ENCODE measurements at places on chromosomes 3 and 15. TPM values are rescaled to one million over a fixed set of nuclear protein-coding genes. Genes with fewer than 3 reads are reported as not detected.

GALNT15 gene
- not detected for polyA plus RNA-seq

ARL8B gene
- 22.9 TPM for polyA plus RNA-seq

ULK4 gene
- 6.7 TPM for polyA plus RNA-seq

SNAPC5 gene
- 13.1 TPM for polyA plus RNA-seq

SETD2 gene
- 7.5 TPM for polyA plus RNA-seq

P2RY1 gene
- polyA plus RNA-seq = 0.16 TPM

FGD5 gene
- not detected for polyA plus RNA-seq

MANF gene
- polyA plus RNA-seq = 30.2 TPM

RPLP1 gene
- 1,177 TPM for polyA plus RNA-seq

GOLGA8J gene
- not detected for polyA plus RNA-seq

DNA sequence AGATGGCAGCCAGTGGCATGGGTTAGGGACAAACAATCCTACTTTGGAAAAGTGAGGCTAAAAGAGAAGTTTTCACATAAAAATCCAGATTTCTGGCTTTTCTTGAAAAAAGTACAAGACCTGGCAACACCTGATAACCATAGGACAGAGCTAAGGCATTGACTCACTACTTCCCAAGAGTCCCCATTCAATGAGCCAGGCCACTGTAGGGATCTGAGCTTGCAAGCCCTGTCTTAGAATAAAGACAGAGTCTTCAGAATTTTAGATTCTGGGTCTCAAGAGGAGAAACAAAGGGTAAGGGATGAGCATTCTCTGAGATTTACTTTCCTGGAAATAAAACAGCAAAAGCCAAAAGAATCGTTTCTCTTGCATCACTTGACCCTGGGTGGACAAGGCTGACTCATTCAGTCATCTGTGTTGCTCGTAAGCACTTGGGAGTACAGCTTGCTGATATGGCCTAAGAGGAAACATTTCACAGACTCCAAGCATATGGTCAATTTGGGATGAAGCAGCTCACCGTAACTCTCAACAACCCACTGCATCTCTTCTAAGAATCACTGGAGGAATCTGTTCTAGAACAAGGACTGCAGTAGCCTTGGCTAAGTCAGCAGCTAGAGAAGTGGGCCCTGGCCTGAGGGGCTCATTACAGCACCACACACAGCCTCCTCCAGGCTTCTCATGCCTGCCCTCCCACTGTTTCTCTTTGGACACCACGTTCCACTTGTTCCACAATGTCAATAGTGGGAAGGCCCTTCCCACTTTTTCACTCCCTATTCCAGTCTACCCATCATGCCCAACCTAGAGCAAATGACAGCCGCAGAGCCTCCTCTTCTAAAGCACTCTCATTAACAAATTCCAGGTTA is 86.2 kb downstream of the RFTN1 start:
- H3K36me3 ChIP-seq = peaks cover 4% of the 10 kb centered on the region
- H3K27me3 ChIP-seq = no peaks in the 10 kb centered on the region
- no peak overlapping the region for H3K4me3 ChIP-seq
- peaks cover 8% of the 10 kb centered on the region for H3K4me1 ChIP-seq
- H3K27ac ChIP-seq = no peak overlapping the region
- DNase-seq = peak; percentile 5

DNA sequence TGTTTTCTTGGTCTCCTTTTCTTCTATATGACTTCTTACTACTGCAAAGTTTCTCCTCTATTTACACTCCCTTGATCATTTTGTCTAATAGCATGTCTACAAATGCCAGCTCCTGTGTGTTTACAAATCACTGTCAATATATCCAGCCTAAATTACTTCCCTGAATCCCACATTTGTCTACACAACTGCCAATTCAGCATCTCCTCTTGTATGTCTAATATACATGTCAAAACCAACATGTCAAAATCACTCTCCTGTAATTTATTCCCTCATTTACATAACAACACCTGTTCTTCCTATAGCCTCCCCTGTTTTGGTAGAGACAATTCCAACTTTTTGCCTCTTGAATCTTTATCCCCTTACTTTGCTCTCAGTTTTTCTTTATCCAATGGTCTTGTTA is 359.3 kb downstream of the PLOD2 start:
- no peaks in the 10 kb centered on the region for H3K27me3 ChIP-seq
- H3K4me1 ChIP-seq = no peaks in the 10 kb centered on the region
- H3K36me3 ChIP-seq = no peaks in the 10 kb centered on the region
- DNase-seq = no peak
- no peak overlapping the region for H3K4me3 ChIP-seq

GRCh38 chr3:192566706-192567290 is 160.5 kb downstream of the FGF12 start:
- H3K27me3 ChIP-seq = no peaks in the 10 kb centered on the region
- H3K36me3 ChIP-seq = no peaks in the 10 kb centered on the region
- no peaks in the 10 kb centered on the region for H3K4me1 ChIP-seq
- DNase-seq = peak; percentile 2
- no peak overlapping the region for H3K4me3 ChIP-seq
- H3K27ac ChIP-seq = no peak overlapping the region

- no peaks in the 10 kb centered on the region for H3K27me3 ChIP-seq
- H3K27ac ChIP-seq = no peak overlapping the region
- H3K36me3 ChIP-seq = peaks cover 42% of the 10 kb centered on the region
- H3K4me3 ChIP-seq = no peak overlapping the region
These were observed 10.1 kb downstream of the CSRNP1 start for GRCh38 chr3:39143051-39143885.

DNA sequence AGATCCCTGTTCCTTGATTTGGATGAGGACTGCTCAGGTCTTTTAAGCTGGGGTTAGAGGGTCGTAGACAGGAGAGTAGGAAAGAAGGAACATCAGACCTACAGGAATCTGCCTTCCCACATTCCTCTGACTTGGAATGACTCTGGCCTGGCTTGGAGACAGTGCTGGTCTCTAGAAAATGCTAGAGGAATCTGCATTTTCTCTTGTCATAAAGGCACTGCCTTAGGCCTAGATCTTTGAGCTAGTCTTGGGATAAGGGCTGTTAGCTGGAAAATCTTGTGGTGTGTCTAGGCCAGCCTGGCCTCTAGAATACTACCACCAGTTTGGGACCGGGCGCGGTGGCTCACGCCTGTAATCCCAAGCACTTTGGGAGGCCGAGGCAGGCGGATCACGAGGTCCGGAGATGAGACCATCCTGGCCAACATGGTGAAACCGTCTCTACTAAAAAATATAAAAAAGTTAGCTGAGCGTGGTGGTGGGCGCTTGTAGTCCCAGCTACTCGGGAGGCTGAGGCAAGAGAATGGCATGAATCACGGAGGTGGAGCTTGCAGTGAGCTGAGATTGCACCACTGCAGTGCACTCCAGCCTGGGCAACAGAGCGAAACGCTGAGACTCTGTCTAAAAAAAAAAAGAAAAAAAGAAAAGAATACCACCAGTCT is 17.3 kb upstream of the BSN start:
- peaks cover 8% of the 10 kb centered on the region for H3K4me1 ChIP-seq
- no peak overlapping the region for H3K4me3 ChIP-seq
- DNase-seq = no peak

- no peaks in the 10 kb centered on the region for H3K27me3 ChIP-seq
- H3K4me3 ChIP-seq = no peak overlapping the region
- H3K4me1 ChIP-seq = no peaks in the 10 kb centered on the region
- H3K27ac ChIP-seq = no peak overlapping the region
- DNase-seq = no peak
- no peaks in the 10 kb centered on the region for H3K36me3 ChIP-seq
These were observed 291.0 kb downstream of the PLOD2 start for GRCh38 chr3:145869958-145870357.

DNA sequence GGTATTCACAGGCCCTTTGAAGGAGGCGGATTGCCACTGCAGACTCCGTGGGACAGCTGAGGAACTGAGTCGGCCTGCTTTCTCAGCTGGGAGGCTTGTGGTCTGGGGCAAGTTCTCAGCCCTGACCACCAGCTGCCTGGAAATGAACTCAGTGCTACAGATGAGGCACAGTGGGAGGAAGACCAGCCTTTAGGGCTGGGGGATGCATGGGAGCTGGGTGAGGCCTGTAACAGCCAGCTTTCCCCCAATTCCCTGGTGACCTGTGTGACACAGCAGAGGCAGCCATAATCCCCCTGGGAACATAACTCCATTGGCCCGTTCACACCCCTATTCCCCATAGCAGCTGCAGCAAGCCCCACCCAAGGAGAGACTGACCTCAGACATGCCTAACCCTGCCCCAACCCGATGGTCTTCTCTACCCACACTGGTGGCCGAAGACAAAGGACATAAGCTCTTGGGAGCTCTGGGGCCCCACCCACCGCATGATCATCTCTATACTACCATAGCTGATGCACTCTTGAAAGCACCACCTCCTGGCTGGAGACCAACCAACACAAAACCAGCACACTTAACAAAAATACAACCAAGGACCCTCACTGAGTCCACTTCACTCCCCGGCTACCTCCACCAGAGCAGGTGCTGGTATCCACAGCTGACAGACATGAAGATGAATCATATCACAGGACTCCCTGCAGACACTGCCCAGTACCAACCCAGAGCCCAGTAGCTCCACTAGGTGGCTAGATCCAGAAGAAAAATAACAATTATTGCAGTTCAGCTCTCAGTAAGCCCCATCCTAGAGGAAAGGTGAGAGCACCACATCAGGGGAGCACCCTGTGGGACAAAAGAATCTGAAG is 24.9 kb downstream of the ZMAT3 start:
- H3K36me3 ChIP-seq = no peaks in the 10 kb centered on the region
- no peak overlapping the region for H3K4me3 ChIP-seq
- H3K27me3 ChIP-seq = no peaks in the 10 kb centered on the region
- no peaks in the 10 kb centered on the region for H3K4me1 ChIP-seq
- DNase-seq = no peak
- no peak overlapping the region for H3K27ac ChIP-seq

GRCh38 chr3:10768708-10769394 is 47.2 kb upstream of the SLC6A11 start:
- no peaks in the 10 kb centered on the region for H3K4me1 ChIP-seq
- no peak for DNase-seq
- no peaks in the 10 kb centered on the region for H3K36me3 ChIP-seq

- peaks cover 16% of the 10 kb centered on the region for H3K36me3 ChIP-seq
- H3K27ac ChIP-seq = no peak overlapping the region
These were observed 1.1 kb downstream of the GORASP1 start for GRCh38 chr3:39106281-39106811.

DNA sequence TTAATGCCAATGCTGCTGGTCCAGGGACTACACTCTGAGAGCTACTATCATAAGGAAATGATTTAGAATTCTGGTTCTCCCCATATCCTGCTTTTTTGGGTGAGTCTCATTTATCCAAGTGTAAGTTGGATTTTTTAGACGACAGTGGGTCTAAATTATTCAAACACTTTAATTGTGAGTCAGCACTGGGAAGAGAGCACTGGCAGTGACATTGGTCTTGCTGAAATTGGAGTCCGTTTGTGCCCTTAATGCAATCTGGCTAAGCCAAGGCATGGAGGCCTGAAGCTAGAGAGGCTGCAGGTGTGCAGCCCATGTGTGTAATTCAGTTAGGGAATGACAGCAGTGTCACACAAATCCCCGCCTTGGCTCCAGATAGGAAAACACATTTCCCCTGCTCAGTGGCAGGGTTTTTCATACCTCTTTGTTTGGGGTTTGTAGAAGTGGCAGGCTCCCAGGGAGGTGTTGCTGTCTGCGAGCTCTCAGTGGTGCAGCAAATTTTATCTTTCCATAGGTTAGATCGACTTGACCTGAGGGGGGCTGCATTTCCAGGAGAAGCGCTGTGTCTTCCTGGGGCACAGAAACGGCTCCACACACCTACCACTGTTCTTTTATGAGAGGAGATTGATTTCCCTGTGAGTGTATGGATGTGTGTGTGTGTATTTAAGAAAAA is 197.7 kb downstream of the CD47 start:
- no peak overlapping the region for H3K27ac ChIP-seq
- no peak overlapping the region for H3K4me3 ChIP-seq
- DNase-seq = no peak
- no peaks in the 10 kb centered on the region for H3K36me3 ChIP-seq
- H3K4me1 ChIP-seq = no peaks in the 10 kb centered on the region
- H3K27me3 ChIP-seq = no peaks in the 10 kb centered on the region

GRCh38 chr15:88804257-88804656 is 1.0 kb downstream of the ACAN start:
- no peaks in the 10 kb centered on the region for H3K4me1 ChIP-seq
- H3K27ac ChIP-seq = no peak overlapping the region
- H3K27me3 ChIP-seq = peaks cover 45% of the 10 kb centered on the region
- no peak overlapping the region for H3K4me3 ChIP-seq
- no peaks in the 10 kb centered on the region for H3K36me3 ChIP-seq
- no peak for DNase-seq

DNA sequence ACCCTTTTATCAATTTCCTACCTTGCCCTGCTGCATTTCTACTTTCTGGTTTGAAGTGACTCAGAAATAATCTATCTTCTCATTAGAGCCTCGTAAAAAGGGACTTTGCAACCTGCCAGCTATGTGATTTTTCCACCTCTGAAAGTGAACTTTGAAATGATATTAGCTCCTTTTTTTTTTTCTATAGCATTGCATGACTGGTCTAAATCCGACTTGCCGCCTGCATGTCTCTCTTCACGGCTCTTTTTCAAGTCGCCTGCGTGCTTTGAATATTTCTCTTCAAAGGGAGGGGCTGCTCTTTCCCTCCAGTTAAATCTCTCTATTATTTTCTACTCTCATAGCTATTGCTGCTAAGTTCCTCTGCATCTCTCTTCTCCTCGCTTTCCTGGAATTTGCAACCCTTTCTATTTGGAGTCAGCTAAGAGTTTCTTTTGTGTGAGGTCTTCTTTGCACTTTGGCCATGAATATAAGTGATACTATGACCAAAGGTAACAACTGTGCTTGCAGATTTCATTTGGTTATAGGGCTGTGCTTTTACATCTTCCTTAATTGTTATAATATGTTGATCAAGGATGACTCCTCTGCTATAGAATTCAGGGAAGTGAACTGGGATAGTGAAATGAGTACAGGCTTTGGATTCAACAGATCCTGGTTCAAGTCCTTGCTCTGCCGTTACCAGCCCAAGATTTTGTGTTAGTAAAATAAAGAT is 541.1 kb downstream of the AGBL1 start:
- no peaks in the 10 kb centered on the region for H3K27me3 ChIP-seq
- no peak for DNase-seq
- no peak overlapping the region for H3K27ac ChIP-seq
- no peaks in the 10 kb centered on the region for H3K36me3 ChIP-seq

DNA sequence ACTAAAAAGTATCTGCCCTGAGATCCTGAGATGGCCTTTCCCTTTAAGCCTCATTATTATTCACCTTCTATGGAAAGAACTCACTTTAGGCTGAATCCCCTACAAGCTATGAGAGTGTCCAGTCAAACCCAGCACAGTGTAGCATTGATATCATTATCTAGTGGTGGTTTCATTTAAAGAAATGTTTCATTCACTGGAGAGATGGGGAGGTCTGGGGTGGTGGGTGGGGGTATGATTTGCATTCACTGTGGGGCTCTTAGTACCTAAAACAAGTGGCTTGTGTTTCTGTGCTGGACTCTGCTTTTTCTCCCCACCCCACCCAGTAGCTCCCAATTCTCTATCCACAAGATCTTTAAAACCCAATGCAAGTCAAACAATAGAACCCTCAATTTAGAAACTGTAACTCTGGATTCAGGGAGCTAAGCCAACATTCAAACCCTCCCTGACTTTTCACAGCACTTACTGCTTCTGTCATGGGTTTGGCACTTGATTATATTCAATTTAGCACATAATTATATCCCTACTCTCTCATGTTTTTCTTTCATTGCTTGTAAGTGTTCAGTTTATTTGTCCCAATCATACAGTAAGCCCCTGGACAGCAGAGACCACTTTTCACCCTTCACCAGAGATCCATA is 310.5 kb upstream of the THBS1 start:
- H3K27me3 ChIP-seq = peaks cover 15% of the 10 kb centered on the region
- H3K4me3 ChIP-seq = no peak overlapping the region
- H3K36me3 ChIP-seq = no peaks in the 10 kb centered on the region
- DNase-seq = no peak
- no peak overlapping the region for H3K27ac ChIP-seq
- peaks cover 5% of the 10 kb centered on the region for H3K4me1 ChIP-seq
